ENCODE measurements at places on chromosomes 11 and 22.

DNA sequence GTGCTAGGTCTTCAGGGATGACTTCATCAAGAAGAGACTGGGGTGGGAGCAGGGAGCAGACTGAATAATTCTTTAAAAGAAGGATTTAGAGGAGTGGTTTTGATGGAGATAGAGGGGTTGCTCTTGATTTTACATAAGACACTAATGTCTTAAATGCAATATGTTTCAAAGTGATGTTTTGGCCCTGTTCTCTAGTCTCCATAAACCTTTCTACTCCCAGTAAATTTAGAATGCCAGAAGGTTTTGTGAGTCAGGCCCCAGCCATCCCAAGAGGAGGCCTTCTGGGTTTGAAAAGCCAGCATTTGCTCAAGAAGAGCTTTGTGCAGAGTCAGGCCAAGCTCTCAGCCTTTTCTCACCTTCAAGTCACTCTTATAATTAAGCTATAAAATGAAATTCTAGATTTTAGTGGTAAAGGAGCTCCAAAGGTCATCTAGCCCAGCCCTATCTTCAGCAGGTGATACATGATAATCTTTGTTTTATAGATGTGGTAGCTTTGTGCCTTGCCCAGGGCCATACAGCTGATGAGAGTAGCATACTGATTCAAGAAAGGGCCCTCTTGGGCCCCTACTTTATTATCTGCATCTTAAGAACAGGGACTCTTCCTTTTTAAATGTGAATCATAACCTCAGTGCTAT, 122.8 kb upstream of the MTNR1B start:
- no peak for DNase-seq

DNA sequence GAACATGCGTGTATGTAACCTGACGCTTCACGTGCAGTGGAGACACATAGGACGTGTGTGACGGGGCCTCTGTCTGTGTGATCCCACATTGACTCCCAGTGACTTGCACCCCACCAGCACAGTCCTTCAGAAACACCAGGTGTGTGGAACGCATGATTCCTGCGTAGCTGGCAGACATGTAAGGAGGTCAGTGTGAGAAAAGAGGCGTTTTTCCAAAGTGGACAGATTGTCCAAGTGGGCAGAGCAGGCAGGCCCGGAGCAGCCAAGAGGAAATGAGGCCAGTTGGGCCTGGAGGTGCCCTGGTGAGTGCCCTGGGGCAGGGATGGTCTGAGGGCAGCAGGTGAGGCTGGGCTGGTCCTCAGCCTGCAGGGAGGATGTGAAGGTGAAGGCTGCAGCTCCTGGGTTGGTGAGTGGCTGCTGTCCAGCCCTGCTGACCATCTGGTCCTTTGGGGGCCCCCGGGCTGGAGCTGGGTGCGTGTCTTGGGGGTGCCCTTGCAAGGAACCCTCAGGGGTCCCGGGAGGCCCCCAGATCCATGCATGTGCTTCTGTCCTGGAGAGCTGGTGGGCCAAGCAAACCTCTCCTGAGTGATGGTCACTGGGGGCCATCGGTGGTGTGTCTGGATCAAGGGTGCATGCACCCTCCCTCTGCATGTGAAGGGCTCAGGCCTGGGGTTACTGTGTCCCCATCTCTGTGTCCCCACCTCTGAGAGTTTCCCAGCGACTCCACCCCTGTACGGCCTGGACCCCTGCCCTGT, 26.6 kb downstream of the SHANK3 start:
- DNase-seq, result no peak

DNA sequence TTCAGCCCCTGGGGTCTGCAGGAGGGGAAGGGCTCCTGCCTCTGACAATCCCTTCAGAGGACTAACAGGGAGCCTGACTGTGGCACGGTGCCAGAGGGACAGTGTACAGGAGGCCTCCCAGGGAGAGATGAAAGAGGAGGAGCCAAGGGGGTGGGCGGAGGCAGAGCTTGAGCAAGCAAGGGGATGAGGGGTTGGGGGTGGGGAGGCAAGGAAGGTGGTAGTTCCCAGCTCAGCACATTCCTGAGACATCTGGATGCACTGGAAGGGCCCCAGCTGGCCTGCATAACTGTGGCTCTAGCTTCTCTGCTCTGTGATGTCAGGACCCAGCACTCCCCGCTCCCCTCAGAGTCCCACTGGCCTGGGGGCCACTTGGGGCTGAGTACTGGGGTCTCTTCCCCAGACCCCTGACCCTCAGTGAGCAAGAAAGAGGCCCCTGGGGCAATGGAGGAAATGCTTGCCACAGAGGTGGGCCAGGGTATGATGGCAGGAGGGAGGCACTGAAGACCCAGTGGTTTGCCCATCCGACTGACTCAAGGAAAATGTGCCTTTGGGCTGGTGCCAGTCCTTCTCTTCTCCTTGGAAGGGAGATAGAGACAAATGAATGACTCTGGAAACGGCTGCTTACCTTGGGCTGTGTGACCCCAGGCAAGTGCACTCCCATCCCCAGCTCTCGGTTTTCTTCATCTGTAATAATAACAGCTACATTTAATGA, 13.3 kb downstream of the CREB3L1 start:
- DNase-seq, result peak; percentile 93

DNA sequence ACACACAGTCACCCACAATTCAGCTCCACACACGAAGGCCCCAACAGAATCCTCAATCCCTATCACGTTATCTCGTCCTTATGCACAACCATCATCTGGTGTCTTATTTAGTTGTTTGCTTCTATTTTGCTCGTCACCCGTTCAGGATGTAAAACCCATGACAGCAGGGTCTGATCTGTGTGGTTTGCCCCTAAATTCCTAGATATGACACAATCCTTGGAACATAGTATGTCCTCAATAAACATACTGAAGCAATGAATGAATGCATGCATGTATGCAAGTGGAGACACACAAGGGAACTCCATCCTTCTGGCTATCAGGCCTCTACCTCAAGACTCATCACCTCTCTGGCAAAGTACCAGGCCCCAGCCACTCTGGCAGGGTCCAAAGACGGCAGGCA, 20.2 kb downstream of the STARD10 start:
- DNase-seq, result no peak

GRCh38 chr11:63506876-63507275, 992 bp downstream of the LGALS12 start:
- DNase-seq, result no peak

DNA sequence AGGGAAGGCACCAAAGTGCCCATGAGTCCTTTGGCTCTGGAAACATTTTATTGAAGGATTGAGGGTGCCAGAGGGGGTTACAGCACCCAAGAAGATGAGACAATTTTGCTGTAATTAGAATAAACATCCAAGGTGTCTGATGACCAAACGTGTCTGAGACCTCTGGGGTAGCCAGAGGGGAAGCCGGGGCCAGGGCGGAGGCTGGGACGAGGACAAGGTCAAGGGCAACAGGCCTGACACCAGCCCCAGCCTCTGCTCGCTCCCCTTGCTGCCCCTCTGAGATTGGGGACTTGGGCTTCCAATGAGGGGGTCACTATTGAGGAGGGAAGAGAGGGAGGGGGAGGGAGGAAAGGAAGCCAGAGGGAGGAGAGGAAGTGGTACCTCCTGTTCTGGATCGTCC, 25.6 kb downstream of the TMPRSS6 start:
- DNase-seq, result no peak

- no peak for DNase-seq
These were observed 20.4 kb upstream of the EHF start for GRCh38 chr11:34600339-34601084.

- DNase-seq, result no peak
These were observed 52.4 kb downstream of the TECTA start for GRCh38 chr11:121153472-121153871.
